ENCODE measurements at places on chromosomes 4 and X.
A peak's percentile ranks its signal among the peaks of the same experiment; 100 is the strongest.

DNA sequence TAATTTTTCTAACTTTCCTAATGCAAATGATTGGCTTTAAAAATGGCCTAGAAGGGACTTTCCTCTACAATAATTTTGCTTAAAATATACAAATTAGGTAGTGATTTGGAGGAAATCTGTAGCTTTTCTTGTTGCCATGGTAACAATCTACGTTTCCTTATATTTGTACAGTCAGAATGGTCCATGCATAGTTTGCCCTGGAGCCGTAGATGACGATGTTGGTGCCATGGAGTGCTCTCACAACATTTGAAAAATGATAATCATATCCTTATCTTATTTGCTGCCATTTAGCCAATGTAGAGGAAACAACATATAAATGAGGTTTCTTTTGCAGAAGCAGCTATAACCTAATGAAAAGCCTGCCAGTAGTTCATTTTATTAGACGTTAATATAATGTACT, 89.0 kb upstream of the NMU start:
- DNase-seq: no peak

GRCh38 chrX:74525116-74525515, 89.3 kb downstream of the RLIM start:
- no peak for DNase-seq

DNA sequence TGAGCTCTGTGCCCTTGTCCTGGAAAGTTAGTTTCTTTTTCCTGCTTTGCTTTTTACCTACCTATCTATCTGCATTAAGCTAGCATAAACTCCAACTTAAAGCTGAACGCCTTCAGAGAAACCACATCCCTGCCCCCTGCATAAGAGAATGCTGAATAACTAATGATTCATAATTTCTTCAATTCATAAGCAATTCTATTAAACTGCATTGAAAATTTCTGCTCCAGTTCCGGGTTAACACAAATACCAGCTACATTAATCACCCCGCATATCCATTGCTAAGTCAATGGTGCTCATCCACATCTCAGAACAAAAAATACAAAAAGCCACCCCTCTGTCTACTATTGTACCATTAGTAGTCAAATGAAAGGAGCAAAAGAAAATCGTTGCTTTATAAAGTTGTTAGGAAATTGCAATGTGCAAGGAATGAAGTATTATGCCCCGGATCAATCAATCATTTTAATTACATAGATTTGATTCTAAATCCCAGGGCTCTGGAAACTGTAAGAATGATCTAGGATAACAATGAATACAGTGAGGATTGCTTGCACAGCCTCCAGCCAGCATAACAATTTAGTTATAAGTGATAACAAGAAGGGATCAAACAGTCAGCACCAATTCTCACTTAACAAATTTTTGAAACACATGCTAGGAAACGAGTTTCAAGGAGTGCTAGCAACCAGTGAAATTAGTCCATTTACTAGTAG, 106.8 kb downstream of the ELOVL6 start:
- no peak for DNase-seq

DNA sequence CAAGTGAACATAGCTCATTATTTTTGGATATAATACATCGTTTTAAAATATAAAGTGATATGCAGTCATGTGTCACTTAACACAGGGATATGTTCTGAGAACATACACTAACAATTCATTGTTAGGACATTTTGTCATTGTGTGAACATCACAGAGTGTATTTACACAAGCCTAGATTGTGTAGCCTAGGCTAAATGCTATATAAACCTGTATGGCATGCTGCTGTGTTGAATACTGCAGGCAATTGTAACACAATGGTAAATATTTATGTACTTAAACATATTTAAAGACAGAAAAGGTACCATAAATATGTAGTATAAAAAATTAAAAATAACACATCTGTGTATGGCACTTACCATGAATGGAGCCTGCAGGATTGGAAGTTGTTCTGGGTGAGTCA, 44.9 kb upstream of the GPRIN3 start:
- no peak for DNase-seq

GRCh38 chr4:142883040-142883832, 37.1 kb upstream of the INPP4B start:
- no peak for DNase-seq

DNA sequence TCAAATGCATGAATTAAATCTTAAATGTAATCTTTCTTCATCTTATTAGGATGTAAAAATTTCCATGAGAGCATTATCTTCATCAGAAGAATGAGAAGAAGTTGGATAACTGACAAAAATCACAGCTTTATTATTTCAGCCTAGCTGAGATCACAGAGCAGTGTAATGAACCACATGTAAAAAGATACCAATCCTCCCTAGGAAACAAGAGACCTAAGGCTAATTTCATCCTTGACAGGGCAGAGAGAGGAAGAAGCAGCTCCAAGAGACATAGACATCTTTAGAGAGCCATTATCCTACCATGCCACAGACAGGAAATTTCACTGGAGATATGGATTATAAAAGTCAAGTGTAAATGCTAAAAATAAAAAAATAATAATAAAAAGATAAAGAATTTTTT, 40.9 kb upstream of the IL15 start:
- no peak for DNase-seq

DNA sequence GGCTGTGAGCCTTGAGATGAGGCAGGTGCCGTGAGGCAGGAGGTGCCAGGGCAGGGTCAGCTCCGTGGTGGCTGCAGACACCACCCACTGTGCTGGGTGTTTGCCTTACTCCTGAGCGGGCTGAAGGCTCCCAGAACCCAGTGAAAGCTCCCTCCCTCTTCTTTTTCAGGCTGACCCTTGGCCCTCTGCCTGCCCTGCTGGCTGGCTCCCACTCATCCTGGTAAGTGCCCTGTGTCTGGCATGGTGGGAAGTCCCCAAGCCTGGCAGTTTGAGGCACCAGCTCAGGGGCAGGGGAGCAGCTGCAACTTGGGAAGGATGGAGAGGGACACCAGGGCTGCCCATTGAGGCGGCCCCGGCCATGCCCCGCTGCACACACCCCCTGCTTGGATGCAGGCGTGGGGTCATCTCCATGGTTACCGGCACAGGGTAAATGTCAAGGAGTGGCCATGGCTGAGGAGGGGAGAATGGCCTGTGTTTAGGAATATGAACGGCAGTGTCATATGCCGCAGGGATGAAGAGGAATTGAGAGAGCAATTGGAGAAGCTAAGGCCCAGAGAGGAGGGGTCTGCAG, 16.8 kb downstream of the SH3BP2 start:
- no peak for DNase-seq

- no peak for DNase-seq
These were observed 89.9 kb downstream of the CEP135 start for GRCh38 chr4:56038487-56039162.

GRCh38 chrX:10739426-10739825, 119.0 kb upstream of the MID1 start:
- DNase-seq: no peak

GRCh38 chr4:95155759-95156451, 392.9 kb downstream of the UNC5C start:
- DNase-seq: no peak

GRCh38 chrX:71095981-71096759, 519 bp downstream of the FOXO4 start:
- DNase-seq: no peak

DNA sequence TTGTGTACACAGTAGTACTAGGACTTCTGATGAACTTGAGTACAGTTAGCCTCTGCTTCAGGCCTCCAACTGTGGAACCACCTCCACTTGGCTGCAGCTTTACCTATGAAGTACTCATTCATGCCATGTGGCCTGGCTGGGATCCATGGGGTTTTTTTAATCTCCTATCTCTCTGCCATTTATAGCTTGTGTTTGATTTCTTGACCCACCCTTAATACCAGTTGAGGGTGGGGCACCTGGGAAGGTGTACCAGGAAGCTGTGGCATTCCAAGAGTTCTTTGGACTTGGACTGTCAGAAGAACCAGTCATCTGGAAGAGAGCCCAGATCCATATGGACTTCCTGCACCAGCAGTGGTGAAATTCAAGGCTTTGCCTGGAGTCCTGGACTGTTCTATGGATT, 230.1 kb downstream of the SHROOM3 start:
- DNase-seq: no peak

DNA sequence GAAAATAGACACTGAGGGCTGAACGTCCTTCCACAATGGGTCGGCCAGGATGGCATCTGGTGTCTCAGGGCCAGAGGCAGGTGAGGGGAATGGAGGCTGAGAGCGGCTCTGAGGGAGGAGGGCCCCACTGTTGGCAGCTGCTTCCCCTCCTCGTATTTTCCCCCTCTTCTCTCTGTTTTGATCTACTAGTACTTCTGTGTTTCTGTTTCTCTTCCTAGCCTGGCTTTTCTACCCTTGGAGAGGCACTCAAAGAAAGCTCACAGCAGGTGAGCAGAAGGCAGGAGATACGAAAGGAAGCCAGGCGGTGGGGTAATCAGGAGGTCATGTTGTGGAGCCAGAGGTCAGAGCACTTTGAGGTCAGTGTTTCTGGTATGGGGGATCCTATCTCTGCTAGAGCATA, 151.8 kb upstream of the GATB start:
- no peak for DNase-seq

GRCh38 chrX:152813206-152813605, 17.4 kb downstream of the CETN2 start:
- no peak for DNase-seq

DNA sequence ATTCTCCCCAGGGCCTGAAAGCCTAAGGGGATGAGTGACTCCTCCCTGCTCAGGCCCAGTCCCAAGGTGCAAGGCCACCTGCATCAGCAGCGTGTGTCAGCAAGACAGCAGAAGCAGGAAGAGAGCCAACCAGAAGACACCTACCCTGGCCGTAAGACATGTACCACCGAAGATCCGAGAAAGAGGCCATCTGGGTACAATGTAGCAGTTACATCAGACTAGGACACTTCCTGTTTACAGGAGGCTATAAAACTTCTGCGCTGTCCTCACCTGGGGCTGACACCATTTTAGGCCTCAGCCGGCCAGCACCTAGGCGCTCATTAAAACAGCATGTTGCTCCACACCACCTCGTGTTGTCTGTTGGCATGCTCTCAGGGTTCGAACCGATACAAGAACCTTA, 19.1 kb upstream of the HERC6 start:
- no peak for DNase-seq

DNA sequence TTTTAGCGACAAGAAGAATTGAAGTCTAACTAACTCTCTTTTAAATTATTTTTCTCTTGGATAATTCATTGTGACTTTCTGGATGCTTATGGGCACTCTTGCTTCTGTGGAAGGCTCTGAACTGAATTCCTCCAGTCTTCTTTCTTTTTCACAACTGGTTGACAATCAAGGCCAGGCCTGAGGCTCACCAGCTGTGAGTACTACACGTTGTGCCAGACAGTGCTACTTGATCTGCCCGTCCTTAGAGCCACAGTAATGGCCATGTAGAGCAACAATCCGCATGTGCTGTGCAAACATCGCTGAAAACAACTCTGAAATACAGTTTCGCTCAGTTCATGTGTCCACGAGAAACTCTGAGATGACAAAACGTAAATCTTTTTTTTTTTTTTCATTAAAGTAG, 1336.3 kb upstream of the AGA start:
- DNase-seq: no peak

DNA sequence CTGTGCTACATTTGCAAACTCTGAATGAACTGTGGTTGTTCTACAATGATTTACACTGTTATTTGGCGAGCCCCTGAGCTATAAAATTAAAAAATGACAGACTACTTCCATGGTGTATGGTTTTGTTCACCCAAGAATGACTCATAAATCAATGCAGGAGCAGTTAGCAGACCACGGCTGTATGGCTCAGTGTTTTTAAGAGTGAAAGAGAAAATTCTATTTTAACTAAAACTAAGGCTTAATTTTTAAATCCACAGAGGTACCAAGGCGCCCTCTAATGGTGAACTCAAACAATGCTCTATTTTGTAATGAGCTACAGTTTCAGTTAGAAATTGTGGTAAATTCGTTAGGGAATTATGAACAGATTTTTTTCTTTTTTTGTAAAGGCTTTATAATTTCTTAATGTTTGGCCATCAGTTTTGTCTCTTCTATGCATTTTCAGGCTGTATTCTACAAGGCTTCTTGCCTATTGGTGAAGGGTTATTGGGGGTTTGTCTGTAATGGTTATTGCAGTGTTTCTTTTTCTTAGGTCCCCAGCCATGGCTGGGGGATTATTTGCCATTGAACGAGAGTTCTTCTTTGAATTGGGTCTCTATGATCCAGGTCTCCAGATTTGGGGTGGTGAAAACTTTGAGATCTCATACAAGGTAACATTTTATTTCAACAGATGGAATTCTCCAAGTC, 32.5 kb downstream of the HMGB2 start:
- no peak for DNase-seq

DNA sequence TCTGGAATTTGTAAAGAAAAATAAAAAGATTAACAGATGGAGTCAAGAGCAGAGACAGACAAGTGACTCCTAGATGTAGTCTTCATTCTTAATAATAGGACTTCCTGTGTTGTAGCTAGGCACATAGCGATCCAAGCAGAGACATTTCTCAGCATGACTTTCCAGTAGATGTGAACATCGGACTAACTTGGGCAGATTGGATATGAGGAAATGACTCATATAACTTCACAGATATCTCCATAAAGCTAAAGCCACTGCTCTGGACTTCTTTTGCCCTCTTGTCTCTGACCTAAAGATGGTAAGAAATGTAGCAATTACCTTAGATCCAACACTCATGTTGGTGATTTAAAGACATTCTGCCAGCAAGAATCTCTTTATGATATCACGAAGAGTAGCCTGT, 131.7 kb downstream of the EPHA5 start:
- no peak for DNase-seq

GRCh38 chr4:121934635-121935034, 17.2 kb downstream of the TRPC3 start:
- no peak for DNase-seq

DNA sequence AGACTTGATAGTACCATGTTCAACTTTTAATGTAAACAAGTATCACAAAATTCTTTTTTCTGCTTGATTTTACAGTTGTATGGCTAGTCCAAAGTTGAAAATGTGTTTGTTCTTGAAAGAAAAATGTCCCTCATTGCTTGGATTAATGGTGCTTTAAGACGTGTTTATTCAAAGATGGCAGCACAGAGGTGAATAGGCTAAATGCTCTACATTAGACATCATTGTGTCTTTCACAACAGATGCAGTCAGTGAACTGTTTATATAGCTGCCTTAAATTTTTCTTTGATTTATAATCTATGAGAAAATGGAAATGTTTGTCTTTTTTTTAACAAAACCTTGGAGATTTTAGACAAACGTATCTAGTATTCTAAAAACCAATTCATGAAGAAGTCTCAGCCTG, 137.3 kb downstream of the BMPR1B start:
- no peak for DNase-seq

GRCh38 chr4:94827481-94828110, 69.8 kb downstream of the BMPR1B start:
- no peak for DNase-seq

- DNase-seq: no peak
These were observed 122.6 kb upstream of the VCX3B start for GRCh38 chrX:8341814-8342590.

DNA sequence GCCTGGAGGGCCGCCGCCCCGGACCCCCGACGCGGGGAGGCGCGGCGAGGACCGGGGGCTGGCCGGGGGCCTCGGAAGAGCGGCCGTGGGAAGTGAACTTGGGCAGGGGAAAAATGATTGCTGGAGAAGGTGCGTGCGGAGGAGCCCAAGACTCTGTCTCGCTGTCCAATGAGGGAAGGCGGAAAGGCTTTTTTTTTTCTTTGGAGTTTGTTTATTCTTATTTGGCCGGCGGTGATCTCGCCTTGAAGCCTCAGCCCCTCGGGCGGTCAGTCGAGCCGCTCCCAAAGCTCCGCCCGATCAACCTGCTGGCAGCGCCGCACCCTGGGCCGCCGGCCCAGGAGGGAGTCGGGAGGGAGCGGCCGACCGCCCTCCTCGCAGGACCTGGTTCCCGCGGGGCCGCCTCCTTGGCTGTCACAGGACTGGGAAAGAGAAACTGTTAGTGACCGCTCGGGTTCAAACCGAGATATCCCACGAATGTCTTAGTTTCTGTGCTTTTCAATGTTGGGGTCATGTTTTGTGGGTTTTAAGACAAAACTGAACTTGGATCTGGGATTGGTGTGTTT, 2.5 kb downstream of the CPEB2 start:
- DNase-seq: peak; percentile 32
